ENCODE measurements at places on chromosomes 16 and 17. TPM values are rescaled to one million over a fixed set of nuclear protein-coding genes. Genes with fewer than 3 reads are reported as not detected.

KCNH4 gene
- not detected for total RNA-seq

KRTAP4-3 gene
- not detected for total RNA-seq

DPEP3 gene
- total RNA-seq: 0.22 TPM

CNGB1 gene
- total RNA-seq: not detected

ZP2 gene
- total RNA-seq: not detected

MRPL38 gene
- total RNA-seq: 117 TPM

SLX1B gene
- total RNA-seq: 9.2 TPM

HOXB1 gene
- not detected for total RNA-seq

CACNG1 gene
- total RNA-seq: 312 TPM

DNASE1L2 gene
- total RNA-seq: 0.28 TPM

BCO1 gene
- total RNA-seq: not detected

DHX40 gene
- total RNA-seq: 21.8 TPM

NT5C gene
- 16.4 TPM for total RNA-seq

PPM1E gene
- not detected for total RNA-seq

RPGRIP1L gene
- 2.6 TPM for total RNA-seq

AANAT gene
- total RNA-seq: not detected

ALOX15B gene
- 0.32 TPM for total RNA-seq

EVI2B gene
- 2.9 TPM for total RNA-seq

TBC1D3L gene
- total RNA-seq: 9.5 TPM

APOBR gene
- total RNA-seq: 0.34 TPM

MMP28 gene
- total RNA-seq: 0.74 TPM

HYDIN gene
- 0.21 TPM for total RNA-seq

ACSM2A gene
- not detected for total RNA-seq

MRPL58 gene
- 70.6 TPM for total RNA-seq

Data from psoas muscle (tissue), 8 donors.